CD4-positive, alpha-beta T cell treated with Interleukin-15 for 4 hours (primary cell): ENCODE measurements at places on chromosomes 1 and 21.

GRCh38 chr1:219324629-219325367 lies 151.1 kb downstream of the LYPLAL1 start:
- no peak for DNase-seq

DNA sequence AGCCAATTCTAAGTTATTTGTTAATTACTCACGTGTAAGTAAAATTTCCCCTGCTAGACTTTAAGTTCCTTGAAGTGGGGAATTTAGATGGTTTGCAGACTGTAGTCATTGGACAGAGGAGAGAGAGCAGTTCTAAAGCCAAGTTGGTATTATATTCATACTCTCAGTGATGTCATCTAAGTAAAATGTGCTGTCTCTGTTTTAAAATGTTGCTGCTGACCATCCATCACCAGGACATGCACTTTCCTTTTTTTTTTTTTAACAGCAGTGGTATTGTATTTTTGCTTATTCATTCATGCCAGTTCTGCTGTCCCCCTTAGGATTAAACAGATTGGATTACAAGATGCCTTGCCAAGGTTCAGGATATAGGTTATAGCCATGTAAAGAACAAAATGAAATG lies 2.3 kb downstream of the TTLL7 start:
- no peak for DNase-seq

- no peak for DNase-seq
Measured at GRCh38 chr1:48807554-48808260, 31.0 kb upstream of the BEND5 start.

GRCh38 chr1:1437033-1437903 lies 1.8 kb downstream of the VWA1 start:
- no peak for DNase-seq

- DNase-seq: peak; percentile 63
Measured at GRCh38 chr1:26391450-26391849, 18.9 kb upstream of the ZNF683 start.

- no peak for DNase-seq
Measured at GRCh38 chr1:65036570-65037051, 70.3 kb upstream of the JAK1 start.

- DNase-seq: no peak
Measured at GRCh38 chr1:49552101-49552500, 471.7 kb downstream of the AGBL4 start.

DNA sequence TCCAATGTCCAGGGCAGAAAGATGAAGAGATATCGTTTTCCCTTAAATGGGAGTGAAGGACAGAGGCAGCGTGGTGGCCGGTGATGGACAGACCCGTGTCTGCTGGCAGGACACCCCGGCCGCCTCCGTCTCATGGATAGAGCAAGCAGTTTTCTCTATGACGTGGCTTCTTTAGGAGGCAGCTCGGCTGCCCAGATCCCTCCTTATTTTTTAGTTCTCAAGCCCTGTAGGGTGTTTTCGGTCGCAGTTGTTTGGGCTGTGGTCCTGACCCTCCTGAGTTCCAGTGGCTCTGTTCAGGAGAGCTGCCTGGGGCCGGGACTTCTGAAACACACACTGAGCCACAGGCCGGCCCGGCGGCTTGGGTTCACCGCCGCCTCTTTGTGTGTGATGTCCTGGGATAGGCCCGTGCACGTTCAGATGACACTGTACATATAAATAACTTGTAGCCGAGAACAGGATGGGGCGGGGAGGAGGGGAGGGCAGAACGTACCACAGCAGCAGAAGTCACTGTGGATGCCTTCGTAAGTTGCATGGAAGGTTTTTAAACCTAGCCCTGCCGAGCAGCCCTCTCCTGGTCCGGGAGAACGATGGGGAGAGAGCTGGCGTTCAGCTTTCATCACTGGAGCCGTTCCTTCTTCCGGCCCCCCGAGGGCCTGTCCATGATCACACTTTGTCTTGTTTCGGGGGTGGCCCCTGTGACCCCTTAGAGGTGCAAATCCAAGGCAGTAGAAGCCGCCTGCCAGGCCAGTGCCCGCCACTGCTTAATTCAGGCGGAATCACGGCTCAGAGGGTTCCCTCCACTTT lies 65.2 kb downstream of the SIK1 start:
- peak; percentile 20 for DNase-seq

DNA sequence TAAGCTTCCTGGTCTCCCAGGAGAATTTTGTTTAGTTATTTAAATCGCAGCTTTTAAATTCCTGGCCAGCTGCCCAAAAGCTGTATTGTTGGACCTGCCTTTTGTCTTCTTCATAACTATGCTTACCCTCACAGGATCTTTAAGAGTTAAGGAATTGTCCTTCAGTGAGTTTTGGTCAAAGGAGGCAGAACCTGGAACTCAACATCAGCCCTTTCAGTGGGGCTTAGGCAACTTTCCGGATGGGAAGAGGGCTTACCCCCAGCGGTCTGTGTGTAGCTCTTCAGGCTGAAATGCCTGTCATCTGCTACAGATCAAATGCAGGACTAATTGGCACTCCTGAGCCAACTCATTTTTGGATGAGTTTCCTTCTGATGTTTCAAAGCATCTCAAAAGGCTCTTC lies 402.6 kb downstream of the SIPA1L2 start:
- no peak for DNase-seq

DNA sequence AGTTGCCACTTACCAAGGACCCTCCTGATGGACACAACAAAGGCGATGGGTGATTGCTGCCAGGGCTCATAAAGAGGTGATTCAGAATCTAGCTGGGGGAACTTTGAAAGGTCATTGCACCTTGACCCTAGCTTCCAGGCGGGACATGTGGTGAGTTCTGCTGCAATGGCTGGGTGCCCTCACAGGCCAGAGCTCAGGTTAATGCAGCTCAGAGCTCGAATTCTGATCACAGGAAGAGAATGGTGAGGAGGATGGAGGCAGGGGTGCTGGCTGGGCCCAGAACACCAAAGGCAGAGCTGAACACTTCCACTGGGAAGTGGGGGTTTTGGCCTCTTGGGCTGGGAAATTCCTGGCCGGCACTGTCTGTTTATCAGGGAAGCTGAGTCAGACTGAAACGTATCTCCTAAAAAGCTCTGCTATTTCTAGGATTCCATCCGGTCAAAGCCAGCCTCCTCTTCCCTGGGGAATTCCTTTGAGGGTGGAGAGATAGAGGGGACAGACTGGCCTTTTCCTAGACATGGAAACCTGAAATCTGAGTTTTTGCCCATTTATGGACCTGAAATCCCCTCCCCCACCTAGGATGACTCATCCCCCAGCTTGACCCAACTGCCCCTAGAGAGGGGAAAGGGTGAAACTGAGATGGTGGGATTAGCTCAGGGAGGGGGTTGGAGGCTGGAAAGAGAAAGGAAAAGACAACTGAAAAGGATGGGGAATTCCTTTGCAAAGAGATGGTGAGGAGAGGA lies 27.2 kb downstream of the NUAK2 start:
- no peak for DNase-seq

- DNase-seq: no peak
Measured at GRCh38 chr1:102967786-102968185, 140.5 kb downstream of the COL11A1 start.

DNA sequence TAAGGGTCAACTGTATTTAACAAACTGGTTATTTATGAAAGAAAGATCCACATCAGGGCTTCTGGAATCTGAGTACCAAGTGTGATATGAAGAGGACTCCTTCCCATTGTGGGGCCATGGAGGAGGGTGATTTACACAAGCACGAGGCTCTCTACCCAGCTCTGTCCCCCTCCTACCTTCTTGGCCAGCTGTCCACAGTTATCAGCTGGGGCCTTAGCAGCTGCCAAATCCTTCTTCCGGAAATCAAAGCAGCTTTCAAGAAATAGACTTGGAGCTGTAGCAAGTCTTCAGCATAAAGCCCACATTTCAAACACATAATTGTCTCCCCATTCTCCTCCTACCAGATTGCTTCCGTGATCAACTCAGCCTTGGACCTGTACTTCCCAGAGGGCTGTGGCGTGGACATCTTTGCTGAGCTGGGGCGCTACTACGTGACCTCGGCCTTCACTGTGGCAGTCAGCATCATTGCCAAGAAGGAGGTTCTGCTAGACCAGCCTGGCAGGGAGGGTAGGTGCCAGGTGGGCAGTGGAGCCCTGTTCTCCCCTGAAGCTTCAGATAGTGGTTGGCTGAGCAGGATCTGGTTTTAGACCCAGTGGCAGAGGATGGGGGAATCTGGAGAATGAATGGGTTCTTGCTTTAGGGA lies 15.5 kb downstream of the AZIN2 start:
- DNase-seq: no peak

GRCh38 chr1:91559838-91560565 lies 59.4 kb downstream of the CDC7 start:
- DNase-seq: no peak

GRCh38 chr1:19311931-19312781 lies at the start of the genes AKR7A2 and SLC66A1:
AKR7A2 (minus strand) TSS chr1:19312144; CDS start chr1:19312124, 20 bp downstream.
SLC66A1 (plus strand) TSS chr1:19312326; CDS start chr1:19317678, 5,352 bp downstream.
- DNase-seq: peak; percentile 91

GRCh38 chr1:209729436-209729835 lies 24.8 kb downstream of the HSD11B1 start:
- DNase-seq: no peak

DNA sequence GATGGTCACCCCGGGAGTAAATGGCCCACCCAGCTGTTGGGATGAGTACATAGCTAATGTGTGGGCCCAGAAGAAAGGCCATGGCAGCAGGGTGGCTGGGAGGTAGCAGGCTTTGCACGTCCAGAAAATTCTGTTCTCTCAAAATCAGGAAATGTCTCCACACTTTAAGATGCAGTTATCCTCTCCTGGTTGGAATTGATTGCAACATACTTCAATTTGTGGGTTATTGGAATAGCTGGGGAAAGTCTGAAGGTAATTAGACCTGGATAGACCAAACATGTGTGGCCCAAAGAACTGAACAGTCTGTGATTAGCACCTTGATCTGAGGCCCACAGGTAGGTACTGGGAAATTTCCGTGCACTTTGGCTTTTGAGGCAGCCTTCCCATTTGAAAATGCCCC lies 30.2 kb downstream of the COA7 start:
- no peak for DNase-seq

DNA sequence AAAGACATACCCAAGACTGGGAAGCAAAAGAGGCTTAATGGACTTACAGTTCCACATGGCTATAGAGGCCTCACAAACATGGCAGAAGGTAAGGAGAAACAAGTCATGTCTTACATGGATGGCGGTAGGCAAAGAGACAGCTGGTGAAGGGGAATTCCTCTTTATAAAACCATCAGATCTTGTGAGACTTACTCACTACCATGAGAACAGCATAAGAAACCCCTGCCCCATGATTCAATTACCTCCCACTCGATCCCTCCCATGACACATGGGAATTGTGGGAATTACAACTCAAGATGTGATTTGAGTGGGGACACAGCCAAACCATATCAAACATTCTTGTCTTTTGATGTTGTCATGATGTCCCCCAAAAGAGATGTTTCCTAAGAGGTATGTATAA lies 103.3 kb downstream of the DUSP10 start:
- DNase-seq: no peak

- DNase-seq: peak; percentile 66
Measured at GRCh38 chr1:161738627-161739287, 10.8 kb upstream of the DUSP12 start.

GRCh38 chr1:97159342-97159741 lies 437.8 kb downstream of the PTBP2 start:
- DNase-seq: no peak

DNA sequence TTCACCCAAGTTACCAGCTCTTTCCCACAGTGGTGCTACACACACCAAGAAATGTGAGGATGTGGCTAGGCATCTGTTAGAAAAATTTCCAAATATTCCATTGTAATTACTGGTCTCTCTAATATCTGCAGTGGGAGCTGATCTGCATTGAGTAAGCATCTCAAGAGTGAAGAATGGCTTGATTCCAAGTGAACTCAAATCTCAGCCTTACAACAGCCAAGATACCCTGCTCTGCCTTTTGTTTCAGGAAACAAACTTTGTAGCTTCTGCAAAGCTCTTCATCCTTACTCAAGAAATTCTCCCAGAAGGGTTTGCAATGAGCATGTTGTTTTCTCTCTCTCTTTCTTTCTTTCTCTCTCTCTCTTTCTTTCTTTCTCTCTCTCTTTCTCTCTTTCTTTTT lies 181.1 kb downstream of the FCRL5 start:
- no peak for DNase-seq
